ENCODE measurements at places on chromosomes 1 and 21. TPM values are rescaled to one million over a fixed set of nuclear protein-coding genes. Genes with fewer than 3 reads are reported as not detected.

DNA sequence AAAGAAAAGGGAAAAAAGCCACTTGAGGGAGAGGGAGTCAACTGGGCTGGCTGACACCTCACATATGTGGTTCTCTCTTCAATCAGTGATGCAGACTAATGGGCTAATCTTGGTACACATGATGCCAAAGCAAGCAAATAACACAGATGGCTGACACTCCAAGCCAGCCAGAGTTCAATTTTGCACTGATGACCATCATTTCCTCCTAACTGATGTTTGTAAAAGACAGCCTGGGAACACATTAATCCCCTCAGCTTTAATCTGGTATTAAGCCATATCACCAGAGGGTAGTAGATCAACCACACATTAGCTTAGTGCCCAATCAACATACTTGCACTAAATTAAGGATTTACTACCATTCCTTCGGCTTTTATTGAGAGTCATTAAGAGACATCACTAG, 2.8 kb downstream of the VPS72 start:
- no peak for DNase-seq

- no peak for DNase-seq
Measured at GRCh38 chr1:112975336-112975735, 19.3 kb upstream of the SLC16A1 start.

DNA sequence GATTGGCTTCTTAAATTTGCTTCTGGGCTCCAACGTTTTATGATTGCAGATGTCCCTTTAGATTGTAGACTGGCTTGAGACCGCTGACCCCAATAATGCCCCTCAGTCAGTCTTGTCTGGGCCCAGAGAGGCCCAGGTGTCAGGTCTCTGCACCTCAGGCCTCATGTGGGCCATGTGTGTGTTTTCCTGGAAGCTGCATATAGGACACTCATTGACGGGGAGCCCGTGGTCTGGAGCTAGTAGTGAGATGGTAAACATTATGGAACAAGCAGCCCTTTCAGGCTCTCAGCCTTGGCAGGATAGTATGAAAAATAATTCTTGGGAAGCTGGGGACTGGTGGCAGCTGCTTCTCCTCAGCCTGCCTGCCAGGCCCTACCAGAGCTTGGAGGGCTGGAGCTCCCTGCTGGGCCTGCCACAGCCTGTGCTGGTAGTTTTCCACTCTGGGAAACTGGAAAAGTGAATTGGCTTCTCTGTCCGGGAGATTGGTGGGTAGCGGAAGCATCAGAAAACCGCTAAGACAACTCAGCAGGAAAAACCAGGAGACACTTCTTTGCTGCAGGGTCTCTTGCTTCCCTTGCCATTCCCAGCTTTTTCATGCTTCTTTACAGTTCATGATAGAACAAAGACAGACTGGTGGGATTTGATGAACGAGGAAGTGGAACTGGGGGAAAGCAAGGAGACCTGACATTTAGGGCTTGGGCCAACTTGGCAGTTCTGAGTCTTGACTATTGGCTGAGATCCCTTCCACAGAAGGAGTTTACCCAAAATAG, 57.8 kb upstream of the HSD17B7 start:
- no peak for DNase-seq

DNA sequence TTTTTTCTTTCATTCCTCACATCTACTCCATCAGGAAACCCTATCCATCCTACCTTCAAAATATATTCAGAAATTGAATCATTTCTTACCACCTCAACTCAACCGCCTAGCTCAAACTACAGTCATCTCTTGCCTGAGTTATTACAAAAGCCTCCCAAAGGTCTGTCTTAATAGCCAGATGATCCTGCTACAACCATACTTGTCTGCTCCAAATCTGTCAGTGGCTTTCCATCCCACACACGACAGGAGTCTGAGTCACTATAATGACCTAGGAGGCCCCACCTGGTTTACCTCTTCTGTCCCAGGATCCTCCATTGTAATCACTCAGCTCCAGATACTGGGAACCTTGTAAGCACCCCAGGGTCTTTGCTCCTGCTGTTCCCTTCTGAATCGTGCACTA, 37.1 kb upstream of the IL12RB2 start:
- no peak for DNase-seq

GRCh38 chr1:84506729-84507453, 510 bp upstream of the GNG5 start:
- DNase-seq, result no peak

DNA sequence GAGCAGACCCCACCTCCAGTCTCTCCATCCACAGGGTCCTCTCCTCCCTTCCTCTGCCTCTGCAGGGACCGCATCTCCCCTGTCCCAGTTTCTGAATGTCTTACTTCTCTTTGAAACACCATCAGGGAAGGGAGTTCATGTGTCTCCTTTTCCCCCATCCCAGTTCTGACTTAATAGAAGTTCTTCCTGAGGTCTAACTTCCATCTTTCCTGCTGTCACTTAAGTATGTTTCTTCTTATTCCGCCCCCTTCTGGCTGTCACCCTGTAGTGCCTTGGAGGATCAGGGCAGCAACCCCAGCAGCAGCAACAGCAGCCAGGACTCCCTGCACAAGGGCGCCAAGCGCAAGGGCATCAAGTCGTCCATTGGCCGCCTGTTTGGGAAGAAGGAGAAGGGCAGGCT, 29.3 kb downstream of the MYOG start:
- DNase-seq, result no peak

DNA sequence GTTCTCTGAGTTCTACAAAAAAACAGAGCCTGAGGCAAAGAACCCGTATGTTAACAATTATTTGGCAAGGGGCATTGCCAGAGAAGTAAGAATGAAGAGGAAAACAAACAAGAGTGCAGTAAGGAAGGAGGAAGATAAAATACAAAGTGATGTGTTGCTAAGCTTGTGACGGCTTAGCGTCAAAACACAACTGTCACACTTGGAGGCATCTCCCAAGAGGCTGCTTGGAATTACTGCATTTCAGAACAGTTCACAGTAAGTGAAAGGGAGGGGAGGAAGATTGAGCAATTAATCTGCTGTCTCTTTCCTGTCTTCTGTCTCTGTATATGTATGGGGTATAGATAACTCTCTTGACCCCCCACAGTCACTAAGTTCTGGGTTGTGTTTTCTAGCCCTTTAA, 1017.0 kb upstream of the TMPRSS15 start:
- DNase-seq, result no peak

- peak; percentile 10 for DNase-seq
Measured at GRCh38 chr21:46111193-46111571, 13.3 kb downstream of the COL6A2 start.

Gene KRTAP19-2
- total RNA-seq, result not detected

DNA sequence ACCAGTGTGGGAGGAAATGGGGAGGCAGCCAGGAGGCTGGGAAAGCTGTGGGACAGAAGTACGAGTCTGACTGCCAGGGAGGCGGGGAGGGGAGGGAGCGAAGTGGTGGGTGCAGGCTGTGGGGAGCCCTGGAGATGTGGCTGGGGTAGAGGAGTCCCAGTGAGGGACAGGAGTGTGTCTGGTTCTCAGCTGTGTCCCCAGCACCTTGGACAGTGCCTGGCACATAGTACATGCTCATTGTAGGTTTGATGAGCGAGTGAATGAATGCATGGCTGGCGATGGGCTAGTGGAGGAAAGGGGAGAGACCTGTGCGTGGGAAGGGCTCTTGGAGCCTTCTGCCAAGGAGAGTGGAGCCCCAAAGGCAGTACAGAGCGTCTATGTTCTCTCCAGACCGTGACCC, 104.1 kb downstream of the SIK1 start:
- no peak for DNase-seq

Gene MAP3K21
- 21.1 TPM for total RNA-seq

DNA sequence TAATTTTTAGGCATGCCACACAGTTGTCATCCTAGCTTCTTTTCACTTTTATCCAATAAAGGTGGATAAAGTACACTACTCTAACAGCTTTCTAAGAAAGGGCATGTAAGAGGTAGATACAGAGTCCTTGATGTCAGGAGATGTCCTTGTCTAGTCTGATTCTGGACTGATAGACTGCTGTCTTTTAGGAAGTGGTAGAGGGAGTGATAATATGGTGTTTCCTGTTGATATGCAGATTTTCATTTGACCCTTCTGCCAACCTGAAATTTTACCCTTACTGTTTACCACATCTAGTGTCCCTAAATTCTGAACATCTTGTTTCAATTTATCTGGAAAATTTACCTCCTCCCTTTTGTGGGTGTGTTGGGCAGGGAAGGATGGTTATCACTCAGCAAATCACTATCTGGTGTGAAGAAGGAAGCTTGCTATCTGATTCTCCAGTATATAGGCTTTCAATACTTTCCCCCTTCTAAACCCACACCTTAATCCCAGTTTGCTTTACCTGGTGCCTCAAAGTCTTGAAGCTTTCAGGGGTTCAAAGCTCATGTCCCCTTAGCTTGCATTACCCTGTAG, 354.9 kb upstream of the SNX7 start:
- DNase-seq, result no peak

Gene PALMD
- 4.3 TPM for total RNA-seq

Gene FNBP1L
- 32.7 TPM for total RNA-seq

GRCh38 chr1:170735366-170736263, 71.7 kb downstream of the PRRX1 start:
- DNase-seq, result no peak

Gene FAAH
- 51.7 TPM for total RNA-seq

GRCh38 chr1:7501084-7501491, 270.0 kb upstream of the VAMP3 start:
- DNase-seq, result no peak

DNA sequence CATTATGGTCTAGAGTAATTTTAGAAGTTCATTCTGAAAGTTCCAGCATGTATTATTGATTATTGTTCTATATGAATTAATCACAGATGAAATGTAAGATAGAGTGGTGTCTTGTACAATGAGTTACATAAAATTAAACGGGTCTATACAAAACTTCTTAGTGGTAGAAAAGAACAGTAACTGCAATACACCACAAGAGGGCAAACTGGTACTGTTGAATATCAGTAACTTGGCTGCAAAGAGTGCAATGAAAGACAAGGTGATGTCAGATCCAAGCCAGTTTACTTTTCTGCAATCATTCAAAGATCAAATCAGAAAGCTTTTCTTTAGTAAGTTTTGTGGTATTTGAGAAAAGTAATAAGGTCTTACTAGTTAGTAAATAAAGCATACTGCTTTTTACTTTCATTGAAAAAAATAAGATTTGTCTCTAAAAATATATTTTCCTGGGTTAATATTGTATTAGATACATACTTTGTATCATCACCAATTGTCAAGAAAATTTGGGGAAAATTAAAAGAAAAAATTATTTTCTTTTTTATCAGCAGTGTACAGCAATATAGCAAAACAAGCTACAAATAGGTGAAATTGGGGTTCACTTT, 66.4 kb upstream of the BTG3 start:
- DNase-seq, result no peak

DNA sequence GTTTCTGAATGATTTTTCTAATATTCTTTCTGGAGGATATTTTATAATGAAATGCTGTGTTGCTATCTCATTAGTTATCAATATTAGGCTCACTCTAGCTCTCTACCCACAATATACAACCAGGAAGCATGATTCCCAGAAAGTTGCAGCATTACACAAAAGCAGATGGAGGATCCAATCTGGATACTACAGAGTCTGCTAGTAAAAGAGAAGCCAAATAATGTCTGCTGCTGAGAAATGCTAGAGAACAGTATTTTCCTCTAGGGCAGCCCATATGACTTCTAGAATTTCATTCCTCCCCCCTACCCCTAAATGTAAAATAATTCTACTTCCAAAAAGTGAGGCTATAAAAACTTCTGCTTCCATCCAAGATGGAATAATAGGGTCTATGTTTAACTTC, 239.8 kb downstream of the ZNF648 start:
- DNase-seq, result no peak

DNA sequence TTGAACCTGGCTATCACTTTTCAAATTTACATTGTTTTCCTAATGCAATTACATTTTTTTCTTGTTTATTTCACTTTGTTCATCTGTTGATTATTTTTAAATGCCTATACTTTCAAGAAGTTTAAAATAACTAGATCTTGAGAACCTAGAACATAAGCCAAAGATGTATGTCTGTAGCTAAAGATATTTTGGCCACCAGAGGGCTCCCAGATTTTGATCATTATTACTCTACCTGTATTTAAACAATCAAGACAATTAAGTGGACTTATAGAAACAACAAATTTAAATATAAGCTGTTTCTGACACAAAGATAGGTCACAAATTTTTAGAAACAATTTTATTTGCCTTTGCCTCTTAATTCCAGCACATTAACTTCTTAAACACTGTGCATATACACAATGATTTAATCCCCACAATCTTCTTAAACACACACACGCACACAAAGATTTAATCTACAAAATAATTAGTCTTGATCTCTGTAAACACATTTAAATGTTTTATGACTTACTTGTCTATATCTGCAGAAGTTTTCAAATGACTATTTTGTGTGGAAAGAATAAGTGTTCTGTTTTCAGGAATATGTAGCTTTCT, 380.0 kb downstream of the DSCAM start:
- DNase-seq, result no peak

Gene PCNX2
- total RNA-seq, result 8.5 TPM

- DNase-seq, result peak; percentile 25
Measured at GRCh38 chr1:46017876-46018503, 114.4 kb downstream of the PIK3R3 start.

GRCh38 chr1:161721738-161722343, 497 bp downstream of the FCRLB start:
- no peak for DNase-seq

- no peak for DNase-seq
Measured at GRCh38 chr1:192635041-192635440, 906 bp upstream of the RGS13 start.

GRCh38 chr1:219798283-219799030, 129.9 kb downstream of the SLC30A10 start:
- DNase-seq, result no peak

DNA sequence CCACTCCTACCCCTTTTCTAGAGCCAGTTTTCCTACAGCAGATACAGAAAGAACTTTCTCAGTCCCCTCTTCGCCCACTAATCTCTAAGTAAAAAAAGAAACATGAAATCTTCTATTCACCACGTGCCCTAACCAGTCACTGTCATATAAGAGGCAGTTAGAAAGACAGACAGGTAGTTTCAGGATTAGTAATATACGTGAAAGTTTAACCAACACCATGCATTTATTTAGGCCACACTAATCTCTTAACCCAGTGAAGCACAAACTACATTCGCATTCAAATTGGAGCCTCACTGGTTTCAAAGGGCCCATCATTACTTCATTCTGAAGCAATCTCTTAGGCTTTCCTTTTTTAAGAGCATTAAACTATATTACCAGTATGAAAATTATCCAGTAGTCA, 10.1 kb downstream of the GPATCH2 start:
- DNase-seq, result no peak

Gene SEC16B
- 9.4 TPM for total RNA-seq

GRCh38 chr1:164767752-164768402, 208.9 kb downstream of the PBX1 start:
- no peak for DNase-seq

Gene TNNI3K
- 1.1 TPM for total RNA-seq

Gene ADORA3
- total RNA-seq, result 1.3 TPM
